ENCODE measurements at places on chromosomes 12 and 14.

GRCh38 chr14:66017927-66018326 lies 468.2 kb upstream of the CCDC196 start:
- DNase-seq: no peak

DNA sequence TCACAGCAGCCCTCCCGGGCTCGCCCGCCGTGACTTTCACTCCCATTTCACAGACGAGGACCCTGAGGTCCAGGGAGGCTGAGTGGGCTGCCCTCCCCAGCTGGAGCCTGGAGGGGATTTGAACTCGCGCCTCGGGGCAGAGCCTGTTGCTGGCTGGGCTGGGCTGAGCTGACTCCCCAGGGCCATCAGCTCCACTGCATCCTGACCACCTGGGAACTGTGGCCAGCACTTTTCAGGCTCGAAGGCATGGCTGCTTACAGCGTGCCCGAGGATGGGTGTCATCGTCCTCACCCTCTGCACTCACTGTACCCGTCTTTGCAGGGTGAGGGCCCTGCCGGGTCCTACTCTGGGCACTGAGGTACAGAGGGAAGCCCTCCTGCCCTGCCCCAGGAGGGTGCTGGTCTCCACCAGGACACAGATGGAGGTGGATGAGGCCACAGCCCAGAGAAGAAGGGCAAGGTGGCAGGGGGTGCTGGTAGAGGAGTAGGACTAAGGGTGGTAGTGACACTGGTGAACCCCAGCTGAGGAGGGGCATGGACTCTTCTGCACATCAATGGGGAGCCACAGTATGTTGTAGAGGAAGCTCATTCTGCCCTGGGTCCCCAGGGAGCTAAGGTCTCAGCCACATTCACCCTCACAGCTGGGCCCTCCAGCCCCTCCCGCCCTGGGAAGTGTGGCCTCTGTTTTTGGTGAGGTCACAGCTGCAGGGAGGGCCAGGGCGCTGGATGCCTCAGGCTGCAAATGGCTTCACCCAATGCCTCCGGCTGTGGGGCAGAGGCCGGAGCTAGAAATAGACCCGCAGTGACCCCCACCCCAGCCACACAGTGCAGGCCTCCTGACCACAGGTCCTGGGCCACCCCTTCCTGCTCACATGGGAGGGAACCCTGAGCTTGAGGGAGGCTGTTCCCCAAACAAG lies 365.1 kb upstream of the SFSWAP start:
- DNase-seq: no peak

DNA sequence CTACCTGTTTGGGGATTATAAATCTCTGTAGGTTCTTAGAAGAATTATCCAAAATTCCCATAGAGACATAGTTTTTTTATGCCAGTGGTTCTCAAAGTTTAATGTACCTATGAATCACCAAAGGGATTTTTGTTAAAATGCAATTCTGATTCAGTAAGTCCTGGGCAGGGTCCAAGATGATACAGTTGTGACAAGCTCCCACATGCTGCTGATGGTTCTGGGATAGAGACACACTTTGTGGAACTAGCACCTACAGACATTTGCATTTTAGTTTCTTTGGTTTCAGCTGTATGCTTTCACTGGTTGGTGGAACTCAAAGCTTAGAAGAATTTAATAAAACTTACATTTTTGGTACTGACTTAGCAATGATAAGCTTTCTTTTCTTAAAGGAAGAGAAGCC lies 80.4 kb downstream of the PTCSC3 start:
- no peak for DNase-seq

DNA sequence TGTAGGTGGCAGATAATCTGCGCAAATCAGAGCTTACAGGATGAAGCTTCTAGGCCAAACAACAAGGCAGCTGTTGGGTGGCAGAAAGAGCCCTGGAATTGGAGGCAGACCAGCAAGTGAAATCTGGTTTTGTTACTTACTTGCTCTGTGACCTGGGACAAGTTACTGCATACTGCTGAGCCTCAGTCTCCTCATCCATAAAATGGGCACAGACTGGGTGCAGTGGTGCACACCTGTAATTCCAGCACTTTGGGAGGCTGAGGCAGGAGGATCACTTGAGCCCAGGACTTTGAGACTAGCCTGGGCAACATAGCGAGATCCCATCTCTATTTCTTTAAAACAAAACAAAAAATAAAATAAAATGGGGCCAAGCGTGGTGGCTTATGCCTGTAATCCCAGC lies 31.4 kb upstream of the COX6A1 start:
- no peak for DNase-seq

- no peak for DNase-seq
Observed at GRCh38 chr12:5437182-5437583, 5.3 kb downstream of the NTF3 start.
